ENCODE measurements at places on chromosomes 11 and 22. TPM values are rescaled to one million over a fixed set of nuclear protein-coding genes. Genes with fewer than 3 reads are reported as not detected.

The RIC3 gene
- not detected for total RNA-seq

The KRTAP5-6 gene
- total RNA-seq: not detected

The MRPL11 gene
- total RNA-seq: 128 TPM

- DNase-seq: no peak
These were observed 25.1 kb upstream of the SMIM38 start for GRCh38 chr11:69130654-69131053.

- DNase-seq: no peak
These were observed 235.5 kb upstream of the ANO3 start for GRCh38 chr11:26096451-26096850.

DNA sequence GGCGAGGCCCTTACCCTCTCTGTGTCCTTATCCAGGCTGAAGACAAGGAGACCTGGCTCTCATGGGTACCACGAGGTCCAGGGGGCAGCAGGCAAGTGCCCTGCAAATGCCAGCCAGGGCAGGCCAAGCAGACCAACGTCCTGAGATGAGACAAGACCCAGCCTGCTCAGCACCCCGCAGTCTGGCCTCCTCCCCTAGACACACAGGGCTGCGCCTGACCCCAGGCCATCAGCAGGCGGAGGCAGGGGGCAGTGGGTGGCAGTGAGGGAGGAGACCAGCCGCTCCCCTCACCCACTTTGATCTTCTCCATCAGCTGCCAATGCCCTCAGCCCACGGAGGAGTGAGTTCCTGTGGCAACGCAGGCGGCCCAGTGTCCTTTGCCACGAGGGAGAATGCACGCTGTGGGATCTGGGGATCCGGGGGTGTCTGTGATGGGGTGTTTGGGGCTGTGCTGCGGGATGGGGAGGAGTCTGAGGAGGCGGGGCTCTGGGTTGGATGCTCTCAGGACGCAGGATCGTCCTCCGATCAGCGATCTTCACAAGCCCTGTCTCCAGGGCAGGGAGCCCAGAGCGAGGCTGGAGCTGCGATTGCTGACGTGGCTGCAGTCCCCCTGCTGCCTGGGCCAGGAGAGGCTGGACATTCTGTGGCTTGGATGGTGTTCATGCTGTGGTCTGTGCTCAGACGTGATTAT lies 30.5 kb upstream of the PPARA start:
- DNase-seq: no peak

DNA sequence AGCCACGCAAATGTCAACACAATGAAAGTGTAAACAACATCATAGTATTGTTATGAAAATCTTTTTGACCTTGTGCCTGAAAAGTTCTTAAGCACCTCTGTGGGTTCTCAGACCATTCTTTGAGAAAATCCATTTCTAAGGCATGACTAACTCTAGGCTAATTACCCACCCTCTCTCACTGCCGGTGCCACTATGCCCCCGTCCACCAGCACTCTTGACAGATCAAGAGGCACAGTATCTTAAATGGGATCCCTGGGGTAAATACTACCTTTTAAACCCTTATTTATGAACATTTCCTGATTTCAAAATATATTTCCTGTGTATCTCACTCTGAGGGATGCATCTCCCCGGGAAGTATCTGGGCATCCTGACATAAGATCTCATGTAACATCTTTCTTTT lies 607.5 kb downstream of the METTL15 start:
- DNase-seq: no peak

- peak; percentile 20 for DNase-seq
These were observed 19.6 kb upstream of the TXNRD2 start for GRCh38 chr22:19961201-19961580.

The FOLR2 gene
- not detected for total RNA-seq

The ALG12 gene
- 17.9 TPM for total RNA-seq

- no peak for DNase-seq
These were observed 104.3 kb downstream of the TRAF6 start for GRCh38 chr11:36405585-36406367.

DNA sequence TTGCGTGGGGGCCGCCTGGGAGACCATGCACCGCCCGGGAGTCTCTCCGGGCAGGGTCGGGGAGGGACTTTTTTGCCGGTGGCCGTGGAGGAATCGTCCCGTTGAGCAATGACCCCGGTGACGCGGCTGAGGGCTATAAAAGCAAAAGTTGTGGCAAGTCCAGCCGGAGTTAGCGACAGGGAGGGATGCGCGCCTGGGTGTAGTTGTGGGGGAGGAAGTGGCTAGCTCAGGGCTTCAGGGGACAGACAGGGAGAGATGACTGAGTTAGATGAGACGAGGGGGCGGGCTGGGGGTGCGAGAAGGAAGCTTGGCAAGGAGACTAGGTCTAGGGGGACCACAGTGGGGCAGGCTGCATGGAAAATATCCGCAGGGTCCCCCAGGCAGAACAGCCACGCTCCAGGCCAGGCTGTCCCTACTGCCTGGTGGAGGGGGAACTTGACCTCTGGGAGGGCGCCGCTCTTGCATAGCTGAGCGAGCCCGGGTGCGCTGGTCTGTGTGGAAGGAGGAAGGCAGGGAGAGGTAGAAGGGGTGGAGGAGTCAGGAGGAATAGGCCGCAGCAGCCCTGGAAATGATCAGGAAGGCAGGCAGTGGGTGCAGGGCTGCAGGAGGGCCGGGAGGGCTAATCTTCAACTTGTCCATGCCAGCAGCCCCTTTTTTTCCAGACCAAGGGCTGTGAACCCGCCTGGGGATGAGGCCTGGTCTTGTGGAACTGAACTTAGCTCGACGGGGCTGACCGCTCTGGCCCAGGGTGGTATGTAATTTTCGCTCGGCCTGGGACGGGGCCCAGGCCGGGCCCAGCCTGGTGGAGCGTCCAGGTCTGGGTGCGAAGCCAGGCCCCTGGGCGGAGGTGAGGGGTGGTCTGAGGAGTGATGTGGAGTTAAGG lies at the start of gene NEAT1:
TSS of gene NEAT1 (plus strand) at position 166 of the 883 bp plus-strand sequence.
- peak; percentile 95 for DNase-seq

DNA sequence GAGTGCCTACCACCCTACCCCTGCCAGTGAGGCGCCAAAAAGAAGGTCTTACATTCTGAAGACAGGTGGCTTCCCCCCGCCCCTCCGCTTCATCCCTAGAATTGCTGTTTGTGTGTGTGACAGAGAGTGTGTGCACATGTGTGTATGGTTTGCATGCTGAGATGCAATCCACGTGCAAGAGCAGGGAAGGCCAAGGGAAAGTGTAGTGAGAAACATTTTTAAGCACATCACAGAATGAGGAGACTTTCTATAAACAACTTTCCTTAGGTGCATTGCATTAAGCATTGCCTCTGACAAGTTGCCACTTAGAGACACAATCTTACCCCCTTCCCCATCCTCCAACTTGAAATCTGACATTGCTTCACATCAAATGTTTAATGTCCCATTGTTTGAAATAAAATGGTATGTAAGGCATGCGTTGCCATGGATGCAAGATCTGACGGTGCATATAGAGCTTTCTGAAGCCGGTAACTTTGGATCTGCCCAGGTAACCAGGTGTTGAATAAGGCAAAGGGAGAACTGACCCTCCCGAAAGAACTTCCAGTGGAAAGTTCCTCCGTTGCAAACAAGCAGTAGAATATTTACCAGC lies 21.4 kb downstream of the FJX1 start:
- no peak for DNase-seq

DNA sequence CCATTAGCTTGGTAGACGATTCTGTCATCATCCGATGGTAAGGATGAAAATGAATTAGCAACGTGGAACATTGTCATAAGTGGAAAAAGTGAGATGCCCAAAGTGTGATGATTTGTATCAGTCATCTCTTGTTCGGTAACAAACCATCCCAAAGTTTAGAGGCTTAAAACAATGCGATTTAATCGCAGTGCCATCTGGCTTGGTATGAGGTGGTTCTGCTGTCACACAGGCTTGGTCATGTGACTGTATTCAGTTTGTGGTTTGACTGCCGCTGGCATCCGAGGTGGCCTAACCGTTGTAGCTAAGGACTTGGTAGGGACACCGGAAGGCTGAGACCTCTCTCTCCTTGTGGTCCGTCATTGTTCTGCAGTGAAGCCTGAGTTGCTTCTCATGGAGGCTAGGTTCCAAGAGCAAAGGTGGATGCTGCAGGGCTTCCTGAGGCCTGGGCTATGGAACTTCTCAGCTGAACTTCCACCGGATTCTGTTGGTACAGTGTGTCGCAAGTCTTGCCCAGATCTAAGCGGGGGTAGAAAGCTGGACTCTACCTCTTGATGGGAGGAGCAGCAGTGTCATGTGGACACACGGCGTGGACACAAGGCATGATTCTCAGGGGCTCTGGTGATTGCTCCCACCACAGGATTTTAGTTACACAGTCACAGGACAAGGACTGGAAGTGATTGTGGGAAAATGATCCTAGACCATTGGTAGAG lies 36.3 kb downstream of the BCR start:
- DNase-seq: no peak

The FGF4 gene
- total RNA-seq: not detected

GRCh38 chr11:95218149-95218548 lies 12.9 kb downstream of the SESN3 start:
- no peak for DNase-seq

GRCh38 chr11:78586452-78587046 lies 11.9 kb upstream of the NARS2 start:
- peak; percentile 58 for DNase-seq

- DNase-seq: no peak
These were observed 68.4 kb upstream of the SEPTIN5 start for GRCh38 chr22:19645905-19646304.

DNA sequence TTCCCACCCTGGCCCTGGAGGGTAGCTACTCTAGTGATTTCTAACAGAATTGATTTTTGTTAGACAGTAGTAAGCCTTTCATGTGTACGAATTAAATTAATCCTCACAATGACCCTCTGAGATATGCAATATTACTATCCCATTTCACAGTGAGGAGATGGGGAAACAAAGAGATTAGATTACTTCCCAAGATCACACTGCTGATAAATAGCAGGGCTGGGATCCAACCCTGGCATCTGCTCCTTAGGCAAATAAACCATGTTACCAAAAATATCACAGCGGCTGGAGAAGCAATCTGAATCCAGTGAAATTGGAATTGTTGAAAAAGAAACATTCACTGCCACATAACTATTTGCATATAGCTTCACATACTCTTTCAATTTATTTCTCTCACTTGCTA lies 12.8 kb upstream of the CAVIN3 start:
- DNase-seq: no peak

DNA sequence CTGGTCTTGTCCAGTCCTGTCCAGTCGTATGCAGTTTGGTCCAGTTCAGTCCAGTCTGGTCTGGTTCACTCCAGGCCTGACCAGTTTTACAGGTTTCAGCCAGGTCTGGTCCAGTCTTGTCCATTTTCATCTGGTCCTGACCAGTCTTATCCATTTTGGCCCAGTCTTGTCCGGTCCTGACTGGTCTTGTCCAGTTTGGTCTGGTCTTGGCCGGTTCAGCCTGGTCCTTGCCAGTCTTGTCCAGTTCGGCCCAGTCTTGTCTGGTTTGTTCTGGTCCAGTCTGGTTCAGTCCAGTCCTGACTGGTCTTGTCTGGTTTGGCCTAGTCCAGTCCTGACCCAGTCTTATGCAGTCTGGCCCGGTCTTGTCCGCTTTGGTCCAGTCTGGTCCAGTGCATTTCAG lies 380.2 kb downstream of the OR4C45 start:
- DNase-seq: no peak

GRCh38 chr11:86212019-86212611 lies 32.4 kb upstream of the EED start:
- DNase-seq: peak; percentile 49

DNA sequence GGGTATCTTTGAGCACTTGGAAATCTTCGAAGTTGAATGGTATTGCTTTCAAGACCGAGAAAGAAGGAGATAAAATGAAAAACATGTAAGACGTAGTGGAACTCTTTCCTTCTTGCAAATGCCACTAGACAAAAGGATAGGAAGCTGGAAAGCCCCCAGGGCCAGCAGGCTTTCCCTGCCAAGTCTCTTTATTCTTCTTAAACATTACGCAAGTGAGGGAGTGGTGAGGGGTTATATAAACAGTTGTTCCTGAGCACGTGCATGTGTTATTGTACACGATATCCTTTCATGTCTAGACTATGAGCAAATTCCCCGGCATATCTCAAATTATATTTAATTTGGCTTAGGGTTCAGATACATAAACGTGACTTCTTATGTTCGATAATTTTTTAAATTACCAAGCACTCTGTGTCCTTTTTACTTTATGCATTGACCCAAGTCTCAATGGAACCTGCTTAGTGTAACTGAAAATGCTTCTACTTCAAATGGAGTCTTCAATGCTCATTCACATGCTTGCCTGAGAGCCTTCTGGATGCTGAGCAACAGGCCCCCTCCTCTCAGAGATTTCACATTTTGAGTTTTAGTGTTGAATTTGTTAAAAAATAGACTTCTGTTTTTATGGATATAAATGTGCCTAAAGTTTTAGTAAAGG lies 59.0 kb downstream of the PPP2R1B start:
- no peak for DNase-seq

The NRIP3 gene
- not detected for total RNA-seq

- DNase-seq: no peak
These were observed 97.6 kb upstream of the BID start for GRCh38 chr22:17871726-17872458.

Measured in HT-29 (cell line).